ENCODE measurements at places on chromosomes 3 and 15. TPM values are rescaled to one million over a fixed set of nuclear protein-coding genes. Genes with fewer than 3 reads are reported as not detected.

SLC22A13 gene
- 0.27 TPM for total RNA-seq

HCLS1 gene
- 9.2 TPM for total RNA-seq

SLC2A2 gene
- total RNA-seq, result not detected

SCAMP5 gene
- total RNA-seq, result 8.6 TPM

FAM227B gene
- total RNA-seq, result 3.3 TPM

GOLGA6L22 gene
- total RNA-seq, result not detected

DNA sequence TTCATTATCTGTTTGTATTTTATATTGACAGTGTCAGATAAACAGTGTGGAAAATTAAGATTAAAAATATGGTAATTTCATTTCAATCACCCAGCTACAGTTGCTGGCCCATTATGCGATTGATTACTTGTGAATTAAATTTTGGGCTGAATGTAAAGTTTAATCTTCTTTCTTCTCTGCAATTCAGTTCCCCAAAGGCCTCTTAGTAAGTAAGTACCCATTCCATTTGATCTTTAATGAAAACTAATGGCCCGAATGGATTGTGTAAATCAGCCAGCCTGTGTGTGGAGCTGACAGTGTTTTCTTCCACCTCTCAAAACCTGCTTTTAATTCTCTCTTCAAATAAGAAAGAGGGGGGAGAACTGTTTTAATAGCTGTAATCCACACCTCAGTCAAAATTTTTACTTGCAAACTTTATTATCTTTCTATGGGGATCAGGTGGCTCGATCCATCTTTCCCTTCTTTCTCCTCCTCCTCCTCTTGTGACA, 307.1 kb downstream of the IL20RB start:
- no peak for DNase-seq

DNA sequence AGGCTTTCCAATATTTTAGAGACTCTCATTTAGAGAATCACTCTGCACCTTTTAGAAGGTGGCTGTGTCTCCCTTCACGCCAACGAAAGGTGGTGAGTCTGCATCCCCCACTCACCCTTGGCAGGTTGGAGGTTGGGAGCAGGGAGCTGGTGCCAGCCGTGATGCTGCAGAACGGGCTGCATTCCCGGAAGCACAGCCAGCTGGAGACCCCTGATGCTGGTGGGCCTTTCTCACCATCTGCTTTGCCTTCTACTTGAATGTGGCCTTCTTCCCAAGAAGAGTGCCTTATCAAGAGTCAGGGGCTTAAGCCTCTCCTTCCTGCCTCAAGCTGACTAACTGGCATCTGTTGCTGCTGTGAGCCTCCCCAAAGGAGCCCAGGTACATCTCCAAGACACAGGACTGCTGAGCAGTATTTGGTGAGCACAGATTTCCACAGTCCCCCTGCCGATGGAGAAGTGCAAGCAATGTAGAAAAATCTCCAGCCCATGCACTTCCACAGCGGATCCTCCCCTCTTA, 17.7 kb upstream of the HEG1 start:
- no peak for DNase-seq

DNA sequence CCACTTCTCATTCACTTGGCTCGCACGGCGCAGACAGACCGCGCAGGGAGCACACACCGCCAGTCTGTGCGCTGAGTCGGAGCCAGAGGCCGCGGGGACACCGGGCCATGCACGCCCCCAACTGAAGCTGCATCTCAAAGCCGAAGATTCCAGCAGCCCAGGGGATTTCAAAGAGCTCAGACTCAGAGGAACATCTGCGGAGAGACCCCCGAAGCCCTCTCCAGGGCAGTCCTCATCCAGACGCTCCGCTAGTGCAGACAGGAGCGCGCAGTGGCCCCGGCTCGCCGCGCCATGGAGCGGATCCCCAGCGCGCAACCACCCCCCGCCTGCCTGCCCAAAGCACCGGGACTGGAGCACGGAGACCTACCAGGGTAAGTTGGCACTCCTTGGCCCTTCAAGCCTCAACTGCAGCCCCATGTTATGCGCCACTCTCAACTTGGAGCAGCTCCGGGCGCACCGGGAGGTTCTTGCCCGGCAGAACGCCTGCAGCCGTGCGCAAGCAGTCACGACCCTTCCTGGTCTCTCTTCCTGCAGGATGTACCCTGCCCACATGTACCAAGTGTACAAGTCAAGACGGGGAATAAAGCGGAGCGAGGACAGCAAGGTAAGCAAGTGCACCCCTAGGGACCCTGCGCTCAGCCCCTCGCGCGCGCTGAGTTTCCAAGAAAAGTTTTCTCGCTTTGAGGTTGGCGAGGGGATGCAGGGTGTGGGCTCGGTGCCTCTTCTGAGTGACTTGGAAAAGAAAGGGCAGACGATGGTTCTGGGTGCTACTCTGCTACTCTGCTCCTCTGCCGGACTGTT, at the start of gene BHLHE40:
Gene BHLHE40 (plus strand): TSS at position 10 of the 801 bp plus-strand sequence. CDS start 282 bp downstream, at position 292.
- DNase-seq, result peak; percentile 45

DNA sequence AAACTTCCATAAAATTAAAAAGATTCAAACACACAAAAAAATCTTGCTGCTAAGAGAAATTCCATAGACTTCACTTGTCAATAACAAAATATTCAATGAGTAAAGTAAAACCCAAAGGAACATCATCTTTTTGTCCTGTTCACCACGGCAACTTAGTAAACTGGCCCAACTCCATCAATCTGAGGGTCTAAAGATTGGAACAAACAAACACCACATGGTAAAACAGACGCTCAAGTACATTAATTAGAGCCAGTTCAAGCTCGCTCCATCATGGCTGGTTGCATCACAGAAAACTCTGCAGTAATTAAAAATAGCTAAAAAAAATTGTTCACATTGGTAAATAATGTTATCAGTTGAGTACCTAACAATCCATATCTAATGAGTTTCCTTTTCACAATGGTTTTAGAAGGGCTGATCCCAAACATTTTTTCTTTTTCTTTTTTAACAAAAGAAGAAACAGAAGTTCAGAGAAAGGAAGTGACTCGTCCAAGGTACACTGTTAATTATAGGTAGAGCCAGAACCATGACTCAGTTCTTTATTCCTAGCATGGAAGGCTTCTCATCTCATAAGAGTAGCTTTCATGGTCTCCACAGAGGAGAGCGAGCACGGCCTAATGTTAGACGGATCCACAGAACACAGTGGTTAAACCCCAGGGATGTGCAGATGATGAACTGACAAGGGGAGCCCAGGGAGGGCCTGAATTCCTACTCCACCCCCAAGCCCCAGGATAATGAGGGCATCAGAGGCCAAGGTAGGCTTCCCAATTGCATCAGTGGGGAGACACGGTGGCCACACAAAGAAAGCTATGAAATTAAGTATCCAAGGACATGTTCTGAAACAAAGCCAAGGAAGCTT, 79.2 kb upstream of the ARHGEF3 start:
- no peak for DNase-seq

DNA sequence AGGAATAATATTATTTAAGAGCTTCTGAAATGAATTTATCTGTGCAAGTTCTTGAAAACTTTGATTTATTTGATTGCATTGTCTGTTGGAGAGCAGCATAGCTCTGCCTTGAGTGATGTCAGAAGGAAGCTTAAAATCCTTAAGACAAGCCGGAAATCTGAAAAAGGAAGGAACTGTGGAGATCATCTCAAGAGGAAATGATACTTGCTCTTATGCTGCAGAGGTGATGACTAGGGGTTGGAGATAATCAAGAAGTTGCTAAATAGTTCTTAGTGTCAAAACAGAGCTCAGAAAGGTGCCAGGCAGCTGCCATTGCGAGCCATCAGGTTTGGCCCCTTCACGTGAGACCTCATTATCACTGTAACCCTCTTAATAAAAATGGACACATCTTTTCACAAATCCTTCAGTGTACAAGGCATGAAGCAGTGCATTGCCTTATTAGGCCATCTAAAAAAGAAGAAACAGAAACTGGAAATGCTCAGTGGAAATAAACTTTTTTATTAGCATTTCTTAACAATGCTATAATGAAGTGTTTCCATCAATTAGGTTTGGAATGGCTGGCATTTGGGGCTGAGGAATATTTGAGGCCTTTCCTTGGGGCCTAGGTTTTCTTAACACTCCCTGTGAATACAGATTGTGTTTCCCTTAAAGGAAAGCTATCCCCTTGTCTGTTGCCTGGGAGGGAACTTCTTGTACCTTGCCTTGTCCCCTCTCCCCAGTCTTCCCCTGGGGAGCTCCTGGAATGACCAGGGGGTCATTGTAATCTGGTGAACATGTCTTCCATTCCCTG, 34.5 kb upstream of the VILL start:
- no peak for DNase-seq

DNA sequence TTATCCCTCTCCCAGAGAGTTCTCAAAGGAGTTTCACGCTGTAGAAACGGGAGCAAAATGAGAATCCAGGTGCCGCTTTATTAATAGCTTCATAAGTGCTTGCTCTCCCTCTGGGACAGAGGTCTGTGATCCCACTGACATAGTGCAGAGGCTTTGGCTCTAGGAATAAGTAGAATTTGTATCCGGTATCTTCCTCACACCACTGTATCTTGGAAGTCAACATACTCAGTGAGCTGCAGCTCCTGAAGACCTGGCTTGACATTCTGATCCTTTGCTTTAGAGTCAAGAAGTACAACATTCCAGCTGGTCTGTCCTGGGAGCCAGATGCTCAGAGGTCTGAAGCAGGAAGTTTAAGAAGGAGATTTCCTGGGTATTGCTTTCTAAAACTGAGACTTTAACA, 323.0 kb downstream of the LPP start:
- DNase-seq, result no peak

GRCh38 chr3:110773413-110773954, 298.1 kb upstream of the NECTIN3 start:
- DNase-seq, result no peak

All from left colon (tissue), 2 donors.